ENCODE measurements at places on chromosomes 1 and 21. TPM values are rescaled to one million over a fixed set of nuclear protein-coding genes. Genes with fewer than 3 reads are reported as not detected.

Gene HAX1
- 57.3 TPM for total RNA-seq

Gene UTP11
- total RNA-seq = 16.9 TPM

Gene AKNAD1
- total RNA-seq = 3.5 TPM

Gene ELF3
- total RNA-seq = 6.3 TPM

Gene LDLRAD1
- not detected for total RNA-seq

Gene SELENOF
- 84.4 TPM for total RNA-seq

Gene TMEM82
- not detected for total RNA-seq

Gene TRIM62
- 2.8 TPM for total RNA-seq

Gene TRNP1
- total RNA-seq = 31.0 TPM

Gene PPT1
- total RNA-seq = 17.3 TPM

Measured in placental epithelial cell (primary cell).